ENCODE measurements at places on chromosomes 11 and 22.

DNA sequence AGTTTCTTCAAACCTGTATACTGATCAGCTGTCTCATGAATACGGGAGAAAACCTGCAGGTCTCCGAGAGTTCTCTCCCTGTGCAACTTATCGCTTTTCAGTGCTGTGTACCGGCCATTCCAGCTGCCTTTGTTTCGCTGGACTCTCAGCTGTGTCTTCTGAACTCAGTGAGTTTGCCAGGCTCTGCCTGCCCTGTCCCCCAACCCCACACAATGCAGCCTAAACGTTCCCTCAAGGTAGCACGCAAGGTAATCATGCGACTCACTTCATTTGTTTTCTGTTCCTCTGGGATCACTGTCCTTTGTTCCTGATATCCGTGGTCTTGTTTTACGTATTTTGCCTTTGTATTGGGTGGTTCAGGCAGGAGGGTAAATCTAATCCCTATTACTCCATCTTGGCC, 13.5 kb downstream of the RBM7 start:
- no peak for DNase-seq

DNA sequence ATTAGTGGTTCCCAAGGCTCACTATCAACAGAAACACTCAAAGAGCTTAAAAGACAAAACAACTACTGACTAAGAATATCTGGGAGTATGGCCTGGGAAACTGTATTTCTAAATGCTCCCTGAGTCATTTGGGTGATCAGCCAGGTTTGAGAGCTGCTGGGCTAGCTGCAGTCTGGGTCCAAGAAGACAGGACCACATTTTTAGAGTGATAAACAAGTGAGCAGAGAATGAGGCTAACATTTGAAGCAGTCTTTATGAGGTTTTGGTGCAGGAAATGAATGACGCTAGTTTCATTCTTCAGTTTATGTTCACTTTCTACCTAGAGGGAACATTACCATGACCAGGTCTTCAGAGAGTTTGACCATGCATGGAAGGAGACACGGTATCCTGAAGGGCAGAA, 97.7 kb downstream of the TEAD1 start:
- DNase-seq = no peak

- DNase-seq = no peak
Observed at GRCh38 chr11:111409915-111410314, 30.8 kb upstream of the POU2AF1 start.

DNA sequence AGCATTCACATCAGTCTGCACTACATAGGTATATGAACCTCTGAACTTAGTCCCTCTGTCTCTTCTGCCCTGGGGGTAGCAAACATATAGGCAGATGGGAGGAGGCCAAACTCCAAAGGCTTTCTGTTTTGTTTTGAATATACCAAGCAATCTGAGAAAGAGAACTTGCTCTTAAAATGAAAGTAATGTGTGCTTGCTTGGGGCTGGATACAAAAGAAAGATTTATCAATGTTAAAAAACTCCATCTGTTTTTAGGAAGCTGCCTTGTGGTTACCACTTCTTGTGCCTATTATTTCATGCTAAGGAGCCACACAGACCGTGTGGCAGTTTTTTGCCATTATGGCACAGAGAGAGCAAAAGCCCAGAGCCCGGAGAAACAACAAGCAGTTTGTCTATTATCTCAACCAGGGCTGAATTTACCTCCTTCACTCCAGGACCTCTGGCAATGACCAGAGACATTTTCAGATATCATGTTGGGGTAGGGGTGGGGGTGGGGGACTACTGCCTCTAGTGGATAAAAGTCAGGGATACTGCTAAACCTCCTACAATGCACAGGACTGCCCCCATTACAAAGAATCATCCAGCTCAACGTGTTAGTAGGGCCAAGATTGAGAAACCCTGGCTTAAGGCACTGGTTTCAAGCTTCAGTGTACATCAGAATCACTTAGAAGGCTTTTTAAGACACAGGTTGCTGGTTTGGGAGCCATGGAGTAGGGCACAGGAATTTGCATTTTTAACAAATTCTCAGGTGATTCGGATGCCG, 124.2 kb downstream of the APIP start:
- DNase-seq = no peak

DNA sequence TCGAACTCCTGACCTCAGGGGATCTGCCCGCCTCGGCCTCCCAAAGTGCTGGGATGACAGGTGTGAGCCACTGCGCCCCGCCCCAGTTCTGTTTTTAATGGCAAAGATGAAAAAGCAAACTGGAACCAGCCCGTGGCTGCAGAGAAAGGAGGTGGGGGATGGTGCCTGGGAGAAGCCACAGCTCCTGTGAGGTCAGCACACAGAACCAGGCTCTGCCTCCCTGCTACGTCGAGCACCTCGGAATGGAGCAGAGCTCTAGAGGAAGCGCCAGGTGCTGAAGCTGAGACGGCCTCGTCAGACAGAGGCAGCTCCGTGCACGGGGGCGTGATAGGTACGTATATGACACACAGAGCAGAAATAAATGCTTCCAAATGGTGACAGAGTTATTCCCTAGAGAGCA, 8.5 kb downstream of the DRD4 start:
- no peak for DNase-seq

DNA sequence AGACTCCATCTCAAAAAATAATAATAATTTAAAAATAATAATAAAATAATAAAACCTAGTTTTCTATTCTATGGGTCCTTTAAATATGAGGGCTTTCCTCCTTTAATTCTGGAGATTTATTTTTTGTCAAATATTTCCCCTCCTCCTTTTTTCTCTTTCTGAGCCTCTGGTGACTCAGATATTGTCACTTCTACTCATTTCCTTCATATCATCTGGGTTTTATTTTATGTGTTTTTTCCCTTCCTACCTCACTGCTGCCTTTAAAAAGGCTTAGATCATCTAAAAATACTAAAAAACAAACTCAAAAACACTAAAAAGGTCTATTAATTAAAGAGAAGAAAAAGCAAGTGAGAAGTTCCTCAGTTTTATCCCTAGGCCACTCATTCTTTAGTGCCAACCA, 138.9 kb downstream of the SPON1 start:
- no peak for DNase-seq

DNA sequence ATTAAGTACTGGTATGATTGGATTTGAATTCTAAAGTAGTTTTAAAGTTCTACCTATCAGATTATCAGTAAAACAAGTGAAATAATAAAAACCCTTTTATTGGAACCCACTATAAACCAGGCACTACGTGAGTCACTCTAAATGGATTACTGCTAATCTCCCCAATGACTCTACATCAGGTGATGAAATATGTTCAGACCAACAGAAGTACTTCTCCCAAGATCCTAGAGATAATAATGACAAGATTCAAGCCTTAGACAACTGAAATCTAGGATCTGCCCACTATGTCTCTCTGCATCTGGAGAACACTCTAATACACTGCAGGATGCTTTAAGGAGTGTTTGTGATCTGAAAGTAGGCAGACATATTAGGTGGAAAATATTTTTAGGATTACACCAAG, 652.1 kb upstream of the CHORDC1 start:
- no peak for DNase-seq

- DNase-seq = no peak
Observed at GRCh38 chr11:27025312-27025955, 15.2 kb upstream of the BBOX1 start.

DNA sequence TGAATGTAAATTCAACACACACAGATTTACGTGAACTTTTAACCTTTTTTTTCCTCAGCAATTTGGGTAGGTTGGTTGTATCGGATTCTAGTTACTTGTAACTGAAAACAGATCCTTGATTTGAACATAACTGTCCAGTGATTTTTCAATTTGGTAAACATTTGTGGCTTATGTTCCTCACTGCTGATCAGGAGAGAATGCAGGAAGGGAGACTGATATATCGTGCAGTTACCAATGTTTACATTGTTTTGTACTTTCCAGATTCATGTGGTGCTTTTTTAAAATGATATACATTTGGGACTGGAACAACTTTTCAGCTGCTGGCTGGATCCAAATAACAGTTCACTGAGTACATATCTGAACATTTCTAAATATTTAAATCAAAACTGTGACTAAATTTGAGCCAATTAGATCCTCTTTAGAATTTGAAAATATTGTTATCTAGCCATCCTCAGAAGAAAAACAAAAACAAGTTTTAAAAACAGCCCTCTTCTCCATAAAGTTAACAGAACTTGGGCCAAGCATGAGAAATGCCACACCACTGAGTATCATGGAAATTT, 84.3 kb upstream of the MTMR2 start:
- no peak for DNase-seq

- peak; percentile 46 for DNase-seq
Observed at GRCh38 chr11:118914178-118914918, 11.4 kb downstream of the BCL9L start.

- no peak for DNase-seq
Observed at GRCh38 chr11:14309425-14310192, 49.4 kb downstream of the RRAS2 start.

DNA sequence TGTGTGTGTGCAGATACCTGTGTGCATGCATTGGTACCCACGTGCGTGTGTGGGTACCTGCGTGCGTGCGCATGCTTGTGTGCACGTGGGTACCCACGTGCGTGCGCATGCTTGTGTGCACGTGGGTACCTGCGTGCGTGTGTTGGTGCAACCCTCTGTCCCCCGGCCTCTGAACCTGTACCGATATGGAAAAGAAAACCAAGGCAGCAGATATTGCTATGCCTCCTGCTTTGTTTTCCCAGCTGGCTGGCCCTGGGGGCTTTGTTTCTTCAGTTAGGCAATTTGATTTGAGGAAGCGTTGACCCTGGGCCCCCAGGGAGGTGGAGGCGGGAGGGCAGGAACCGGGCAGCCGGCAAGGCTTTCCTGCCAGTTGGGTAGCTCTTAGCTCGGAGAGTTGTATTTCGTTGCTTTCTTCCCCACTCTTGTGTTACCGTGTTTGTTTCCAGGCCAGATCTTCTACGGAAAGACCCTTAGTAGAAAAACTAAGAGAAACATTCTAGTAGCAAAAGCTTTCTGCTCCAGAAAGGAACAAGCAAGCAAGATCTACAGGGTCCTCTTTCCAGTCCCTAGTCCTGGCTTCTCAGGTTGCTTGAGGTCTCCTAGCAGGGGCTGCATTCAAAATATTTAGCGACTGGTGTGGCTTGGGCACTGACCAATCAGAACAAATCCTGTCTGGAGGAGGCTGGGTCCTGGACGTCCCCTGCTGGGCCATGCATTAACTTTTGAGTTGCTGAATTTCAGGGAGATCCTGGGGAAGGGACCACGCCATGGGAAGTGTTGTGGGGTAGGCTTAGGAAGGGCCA, 26.3 kb upstream of the SORL1-AS1 start:
- no peak for DNase-seq

GRCh38 chr11:70954471-70954870, 297.9 kb downstream of the SHANK2 start:
- no peak for DNase-seq

- no peak for DNase-seq
Observed at GRCh38 chr11:7251836-7252682, at the start of gene SYT9. TSS of gene SYT9 (plus strand) at chr11:7251904. CDS start at chr11:7252187, 283 bp downstream.

DNA sequence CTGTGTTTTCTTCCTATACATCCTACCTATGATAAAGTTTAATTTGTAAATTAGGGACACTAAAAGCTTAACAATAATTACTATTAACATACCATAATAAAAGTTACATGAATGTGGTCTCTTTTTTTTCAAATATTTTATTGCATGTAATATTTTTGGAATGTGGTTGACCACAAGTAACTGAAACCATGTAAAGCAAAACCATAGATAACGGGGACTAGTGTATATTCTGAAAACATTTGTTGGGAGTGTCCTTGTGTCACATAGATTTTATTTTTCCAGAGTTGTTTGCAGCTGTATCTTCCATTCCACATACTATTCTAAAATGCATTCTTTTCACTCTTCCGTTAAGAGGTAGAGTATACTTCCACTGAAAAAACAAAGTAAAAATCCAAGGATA, 200.4 kb downstream of the KIF18A start:
- no peak for DNase-seq

GRCh38 chr11:14308114-14308896, 50.7 kb downstream of the RRAS2 start:
- DNase-seq = no peak

- no peak for DNase-seq
Observed at GRCh38 chr11:112318184-112318591, 57.5 kb upstream of the PLET1 start.

GRCh38 chr11:73478737-73479347, 102.6 kb downstream of the RELT start:
- DNase-seq = no peak

- no peak for DNase-seq
Observed at GRCh38 chr11:108662700-108663099, 2.2 kb upstream of the DDX10 start.

DNA sequence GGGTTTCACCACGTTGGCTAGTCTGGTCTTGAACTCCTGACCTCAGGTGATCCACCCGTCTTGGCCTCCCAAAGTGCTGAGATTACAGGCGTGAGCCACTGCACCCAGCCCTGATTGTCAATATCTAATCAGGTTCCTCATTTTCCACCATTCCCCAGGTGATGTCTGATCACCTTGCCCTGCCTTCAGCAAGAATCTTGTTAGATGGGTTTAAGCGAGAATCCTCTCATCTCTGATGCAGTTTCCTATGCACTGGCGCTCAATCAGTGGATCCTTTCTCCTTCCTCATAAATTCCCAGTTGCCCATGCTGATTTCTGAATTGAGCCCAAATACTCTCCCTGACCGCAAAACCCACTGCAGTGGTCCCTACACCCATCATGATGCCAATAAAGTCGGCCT, 664 bp upstream of the ZC3H7B start:
- no peak for DNase-seq

DNA sequence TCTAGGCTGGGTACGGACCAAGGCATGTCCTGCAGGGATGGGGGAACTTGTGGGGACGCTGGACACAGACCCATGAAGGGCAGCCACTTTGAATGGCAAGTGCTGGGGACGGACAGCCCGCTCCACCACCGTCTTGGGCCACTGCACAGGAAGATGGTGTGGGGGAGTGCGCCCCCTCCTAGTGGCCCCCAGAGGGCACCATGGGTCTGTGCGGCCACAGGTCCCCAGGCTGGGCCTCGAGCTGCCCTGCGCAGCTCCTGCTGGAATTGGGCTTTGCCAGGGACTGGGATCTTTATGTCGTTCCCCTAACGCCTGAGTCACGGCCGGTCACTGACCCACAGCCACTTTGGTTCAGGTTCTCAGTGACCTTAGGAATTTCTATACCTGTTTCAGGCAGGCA, 44.4 kb downstream of the NAT10 start:
- DNase-seq = no peak

DNA sequence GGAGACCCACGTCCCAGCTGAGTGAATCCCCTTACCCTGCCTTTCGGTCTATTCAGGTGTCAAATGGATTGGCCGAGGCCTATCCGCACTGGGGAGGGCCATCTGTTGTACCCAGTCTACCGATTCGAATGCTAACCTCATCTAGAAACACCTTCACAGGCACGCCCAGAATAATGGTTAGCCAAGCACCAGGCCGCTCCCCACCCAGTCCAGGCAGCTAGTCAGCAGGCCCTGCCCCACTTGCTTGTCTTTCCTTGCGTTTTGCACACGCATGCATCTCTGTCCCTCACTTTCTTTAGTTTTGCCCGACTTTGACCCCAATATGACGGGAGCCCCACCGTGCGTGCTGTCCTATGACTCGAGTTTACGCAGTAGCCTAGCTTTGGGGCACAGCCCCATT, 31.7 kb downstream of the PARVB start:
- no peak for DNase-seq

Data from stimulated activated CD8-positive, alpha-beta memory T cell treated with anti-CD3 and anti-CD28 coated beads, Interleukin-4, amount 100 ng/mL, for 1 hour (primary cell).